AML-193 (cell line): ENCODE measurements at places on chromosomes 12 and 14.
A peak's percentile ranks its signal among the peaks of the same experiment; 100 is the strongest.

DNA sequence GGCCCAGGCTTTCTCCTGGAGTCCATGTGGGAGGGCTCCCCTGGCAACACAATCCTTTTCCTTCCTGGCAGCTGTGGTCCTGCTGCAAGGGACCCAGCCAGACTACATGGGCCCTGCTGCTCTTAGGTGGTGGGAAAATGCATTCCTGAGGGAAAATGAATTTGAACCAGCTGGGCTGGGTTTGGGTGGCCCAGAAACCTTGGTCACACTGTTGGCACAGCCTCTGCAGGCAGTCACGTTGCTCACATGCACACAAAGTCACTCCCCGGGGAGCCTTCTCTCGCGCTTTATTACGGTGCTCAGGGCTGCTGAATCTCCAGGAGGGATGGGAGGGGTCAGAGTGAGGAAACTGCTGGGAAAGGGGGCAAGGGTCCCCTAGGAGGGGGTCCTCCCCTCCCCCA, 17.2 kb downstream of the PLEKHG3 start:
- no peak for DNase-seq

DNA sequence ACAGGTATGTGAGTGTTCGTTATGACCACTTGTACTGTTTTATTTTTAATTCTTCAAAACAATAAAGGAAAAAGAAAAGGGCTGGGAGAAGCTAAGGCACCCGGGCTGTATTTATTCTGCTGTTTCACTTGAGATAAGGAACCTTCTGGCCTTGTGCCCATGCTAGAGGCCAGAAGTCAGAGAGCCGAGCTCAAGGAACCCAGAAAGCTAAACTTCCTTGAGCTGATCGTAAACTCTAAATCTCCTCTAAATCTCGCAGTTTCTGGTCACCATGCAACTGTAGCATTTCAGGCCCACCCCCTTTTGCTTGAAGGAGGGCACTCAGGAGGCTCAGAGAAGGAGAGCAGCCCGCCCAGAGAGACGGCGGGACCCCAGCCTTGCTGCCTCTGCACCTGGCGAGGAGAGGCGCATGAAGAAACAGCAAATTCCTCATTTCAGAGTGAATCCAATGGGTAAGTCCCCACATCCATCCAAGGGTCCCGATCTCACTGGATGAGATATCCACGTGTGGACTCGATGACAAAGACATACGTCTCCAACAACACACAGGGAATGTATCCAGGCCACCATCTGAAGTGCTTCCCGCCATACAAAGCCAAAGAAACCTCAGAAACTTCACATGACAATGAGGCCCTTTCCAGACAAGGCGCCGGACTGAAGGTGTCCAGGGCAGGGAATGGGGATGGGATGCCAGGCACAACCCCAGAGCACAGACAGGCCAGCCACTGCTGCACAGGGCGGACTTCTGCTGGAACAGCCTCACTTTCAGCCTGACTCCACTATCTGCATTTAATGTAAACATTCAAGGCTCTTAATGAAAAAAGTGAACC, 14.6 kb downstream of the CCDC88C start:
- DNase-seq = no peak

DNA sequence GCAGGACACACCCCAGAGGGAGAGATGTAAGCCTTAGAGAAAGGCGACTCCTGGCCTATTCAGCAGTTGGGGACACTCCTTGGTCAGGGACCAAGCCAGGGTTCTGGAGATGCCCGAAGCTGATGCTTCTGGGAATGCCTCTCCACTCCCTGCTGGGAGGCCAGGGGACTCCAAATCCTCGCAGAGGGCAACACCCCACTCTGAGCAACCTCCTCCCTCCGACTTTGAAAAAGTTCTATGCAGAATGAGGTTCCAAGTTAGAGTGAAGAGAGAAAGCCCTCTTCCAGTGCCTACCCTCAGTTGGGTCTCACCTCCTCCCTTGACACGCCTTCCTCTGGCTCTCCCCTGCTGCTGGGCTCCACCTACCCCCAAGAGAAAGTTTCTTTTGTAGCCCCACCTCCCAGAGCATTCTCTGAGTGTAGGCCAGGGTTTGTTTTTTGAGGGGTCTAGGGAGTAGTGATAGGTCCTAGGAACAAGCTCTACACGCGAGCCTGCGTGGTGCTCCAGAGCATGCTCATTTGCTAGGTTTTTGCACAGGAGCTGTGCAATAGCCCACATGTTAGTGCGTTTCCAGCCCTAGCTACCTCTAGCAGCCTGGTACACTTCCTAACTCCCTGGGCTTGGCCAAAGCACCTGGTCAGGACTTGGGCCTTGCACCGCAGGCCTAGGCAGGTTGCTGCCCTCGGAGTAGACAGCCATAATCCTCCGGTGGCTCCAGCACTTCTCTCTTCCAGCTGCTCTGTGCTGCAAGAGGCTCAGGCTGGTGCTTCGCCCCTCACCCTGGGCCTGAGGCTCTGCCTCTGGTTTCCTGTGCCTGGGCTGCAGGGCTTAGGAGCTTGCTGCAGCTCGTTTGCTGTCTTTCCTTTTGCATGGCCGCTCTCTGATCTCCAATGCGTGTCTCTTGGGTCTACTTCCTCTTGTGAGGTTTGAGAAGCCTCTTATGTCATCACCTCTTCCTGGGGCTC, 590 bp upstream of the CEBPE start:
- DNase-seq = peak; percentile 96

- DNase-seq = no peak
These were observed 5.0 kb downstream of the LPAR5 start for GRCh38 chr12:6630736-6631135.

DNA sequence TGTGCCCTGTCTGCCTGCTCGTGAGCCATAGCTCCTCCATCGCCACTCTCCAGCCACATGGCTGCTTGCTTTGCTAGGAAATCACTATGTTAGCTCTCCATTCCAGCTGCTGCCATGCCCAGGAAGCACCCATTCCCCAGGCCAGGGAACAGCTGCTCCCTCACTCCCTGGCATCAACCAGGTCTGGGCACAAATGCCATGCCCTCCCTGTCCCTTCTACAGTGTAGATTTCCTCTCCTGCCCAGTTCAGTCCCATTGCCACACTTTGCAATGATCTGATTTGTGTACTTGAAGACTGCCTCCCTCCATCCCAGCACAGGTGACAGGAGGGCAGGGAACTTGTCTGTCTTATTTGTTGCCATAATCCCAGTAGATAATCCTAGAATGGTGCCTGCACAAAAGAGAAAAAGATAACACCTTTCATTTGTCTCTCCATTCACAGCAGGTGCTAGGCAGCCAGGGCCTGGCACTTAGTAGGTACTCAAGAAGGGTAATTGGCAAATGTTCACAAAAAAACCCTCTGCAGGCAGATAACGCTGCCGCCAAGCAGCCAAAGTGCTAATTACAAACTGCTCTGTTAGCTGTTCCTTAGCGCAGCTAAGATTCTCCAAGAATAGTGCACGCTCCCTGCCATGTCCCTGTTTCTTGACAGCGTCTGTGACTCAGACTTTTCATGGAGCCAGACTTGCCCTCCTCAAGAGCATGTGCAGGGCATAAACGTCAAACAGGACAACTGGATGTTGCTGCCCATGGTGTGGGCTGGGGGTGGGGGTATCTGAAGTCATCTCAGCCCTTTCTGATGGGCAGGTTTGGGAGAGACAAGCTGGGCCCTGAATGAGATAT, 69.1 kb downstream of the ARL6IP4 start:
- no peak for DNase-seq

- no peak for DNase-seq
These were observed 2.1 kb downstream of the NTF3 start for GRCh38 chr12:5433845-5434646.

DNA sequence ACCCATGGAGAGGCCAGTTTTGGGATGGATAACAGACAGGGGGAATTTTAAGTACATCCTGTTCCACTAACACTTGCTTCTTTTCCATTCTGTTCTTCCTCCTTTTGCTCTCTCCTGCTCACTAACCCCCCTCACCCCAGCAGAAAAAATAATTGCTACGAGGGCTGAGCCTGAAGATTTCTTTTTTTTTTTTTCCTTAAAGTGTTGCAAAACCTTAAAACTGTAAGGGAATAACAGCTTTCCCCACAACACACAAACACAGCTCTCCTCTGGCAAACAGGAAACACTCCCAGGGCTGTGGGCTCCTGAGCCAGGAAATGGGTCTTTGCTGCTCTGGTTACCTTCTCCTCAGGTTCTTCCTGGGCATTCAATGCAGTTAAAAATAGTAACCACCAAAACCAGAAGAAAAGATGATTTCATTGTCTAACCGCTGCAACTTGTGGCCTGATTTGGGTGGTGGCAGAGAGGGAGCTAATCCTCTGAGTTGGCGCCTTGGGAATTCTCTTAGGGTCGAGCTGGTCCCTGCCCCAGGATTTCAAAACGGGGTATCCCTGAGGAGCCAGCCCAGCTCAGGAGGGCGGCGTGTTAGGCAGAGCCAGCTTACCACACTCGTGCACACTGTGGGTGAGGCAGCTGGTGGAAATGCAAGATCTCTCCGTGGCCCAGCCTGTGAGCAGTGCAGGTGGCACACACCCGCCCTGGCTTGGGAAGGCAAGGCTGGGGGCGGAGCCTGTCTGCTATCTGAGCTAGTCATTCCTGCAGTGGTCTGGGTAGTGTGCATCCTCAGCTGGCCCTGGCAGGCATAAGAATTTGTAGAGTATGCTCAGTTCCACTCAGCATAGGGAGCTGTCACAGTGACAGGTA, 17.1 kb upstream of the EMP1 start:
- DNase-seq = peak; percentile 61
